ENCODE measurements at places on chromosomes 3 and 15.
A peak's percentile ranks its signal among the peaks of the same experiment; 100 is the strongest.

GRCh38 chr3:134437211-134437752, 48.5 kb downstream of the ANAPC13 start:
- no peak for DNase-seq

GRCh38 chr3:171789759-171790505, 20.4 kb downstream of the PLD1 start:
- no peak for DNase-seq

DNA sequence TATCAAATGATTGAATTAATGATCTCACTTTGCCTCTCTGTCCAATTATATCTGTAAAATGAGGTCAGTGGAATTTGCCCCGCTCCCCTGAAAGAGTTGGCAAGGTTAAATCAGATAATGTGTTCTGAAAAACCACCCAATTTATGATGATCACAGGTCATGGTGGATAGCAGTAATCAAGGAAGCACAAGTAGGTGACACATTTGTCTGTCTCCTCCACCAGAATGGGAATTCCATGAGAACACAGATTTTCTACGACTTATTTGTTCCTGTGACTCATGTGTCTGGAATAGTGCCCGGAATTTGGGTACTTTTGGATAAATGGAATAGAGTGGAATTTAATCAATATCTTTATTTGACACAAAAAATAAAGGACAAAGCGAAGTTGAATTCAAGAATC, 220.9 kb upstream of the SUCLG2 start:
- DNase-seq = no peak

- DNase-seq = no peak
Observed at GRCh38 chr15:33440900-33441299, 130.1 kb downstream of the RYR3 start.

DNA sequence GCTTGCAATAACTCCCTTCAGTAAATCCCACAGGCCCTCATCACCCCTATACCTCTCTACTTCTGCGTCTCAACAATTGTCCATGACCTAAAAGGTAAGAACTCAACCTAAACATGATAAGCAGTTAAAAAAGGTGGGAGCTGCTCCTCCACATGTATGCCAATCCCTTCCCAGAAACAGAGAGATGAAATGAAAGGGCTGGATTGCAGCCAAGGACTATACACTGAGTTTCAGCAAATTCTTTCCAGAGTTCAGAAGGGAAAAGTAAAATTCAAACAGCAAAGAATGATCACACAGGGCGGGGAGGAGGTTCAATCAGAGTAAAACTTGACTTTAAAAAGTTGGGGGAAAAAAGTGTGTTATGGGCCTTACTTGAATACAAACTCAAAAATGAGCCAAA, 27.5 kb downstream of the PLOD2 start:
- no peak for DNase-seq

- DNase-seq = no peak
Observed at GRCh38 chr3:71443332-71443731, 140.2 kb downstream of the FOXP1 start.

DNA sequence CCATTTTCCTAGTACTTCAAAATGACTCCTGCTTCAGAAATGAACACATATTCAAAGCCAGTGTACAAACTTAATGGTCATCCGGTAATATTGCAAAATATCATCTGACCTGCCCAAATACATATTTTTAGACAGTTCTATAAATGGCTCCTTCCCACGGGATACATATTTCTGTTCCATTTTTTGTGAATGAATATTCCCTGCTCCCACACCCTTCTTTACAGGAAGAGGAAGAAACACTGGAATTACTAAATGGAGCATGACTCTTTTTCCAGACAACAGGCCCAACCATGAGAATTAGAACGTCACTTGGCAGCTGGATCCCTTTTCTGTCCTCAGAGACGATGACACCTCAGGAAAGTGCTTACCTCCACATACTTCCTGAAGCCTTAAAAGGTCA, 38.0 kb upstream of the CBLB start:
- DNase-seq = no peak

- DNase-seq = peak; percentile 8
Observed at GRCh38 chr3:46566040-46566641, at the start of gene LRRC2. Gene LRRC2 (minus strand): TSS chr3:46566302. CDS start chr3:46551591, 14,711 bp downstream.

DNA sequence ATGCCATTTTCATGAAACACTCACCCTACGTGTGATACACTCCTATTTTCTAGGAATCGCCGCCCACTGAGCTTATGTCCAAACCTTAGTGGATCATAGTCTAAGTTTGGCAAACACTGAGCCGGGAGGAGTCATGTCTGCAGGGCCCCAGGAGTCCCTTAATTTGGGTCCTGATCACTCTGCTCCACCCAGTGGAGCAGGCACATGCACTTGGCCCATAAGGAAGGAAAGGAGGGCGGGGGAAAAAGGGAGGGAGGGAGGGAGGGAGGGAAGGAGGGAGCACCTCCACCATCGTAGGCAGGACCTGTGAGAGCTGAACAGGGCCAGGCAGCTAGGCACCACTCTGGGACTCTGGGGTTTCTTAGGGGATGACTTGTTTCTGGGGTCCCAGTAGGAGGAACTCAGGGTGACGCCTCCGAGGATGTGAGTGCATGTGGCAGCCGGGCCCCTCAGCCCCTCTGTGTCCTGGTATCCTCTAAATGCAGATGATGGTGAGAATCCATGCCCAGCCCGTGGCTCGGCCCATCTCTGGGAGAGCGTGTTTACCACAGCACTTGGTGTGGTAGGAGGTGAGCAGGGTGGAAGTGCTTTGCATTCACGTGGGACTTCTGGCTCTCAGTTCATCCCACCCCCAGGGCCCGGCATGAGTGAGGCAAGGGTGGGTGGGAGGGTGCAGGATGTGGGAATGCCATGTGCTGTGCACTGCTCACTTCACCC, 109.4 kb downstream of the KLF13 start:
- DNase-seq = no peak

DNA sequence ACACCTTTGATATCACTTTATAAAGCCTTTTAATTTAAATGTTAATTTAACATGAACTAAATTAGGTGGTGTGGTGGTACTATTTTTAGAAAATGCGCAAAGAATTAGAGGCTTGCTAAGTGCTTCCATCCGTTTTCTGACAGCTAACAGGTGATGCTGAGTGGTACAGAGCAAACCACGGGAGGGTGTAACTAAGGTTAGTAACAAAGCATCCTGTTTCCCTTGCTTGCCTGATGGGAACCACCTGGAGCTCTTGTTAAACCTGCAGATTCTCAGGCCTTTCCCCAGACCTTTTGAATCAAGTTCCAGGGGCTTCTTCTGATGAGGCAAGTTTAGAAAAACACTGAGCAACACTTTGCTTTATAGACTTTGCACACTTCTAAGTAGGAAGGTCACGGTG, 101.0 kb downstream of the ATG7 start:
- DNase-seq = no peak

GRCh38 chr15:39538936-39539335, 41.9 kb upstream of the THBS1 start:
- no peak for DNase-seq

- DNase-seq = peak; percentile 79
Observed at GRCh38 chr3:99753268-99753975, 64.2 kb upstream of the CMSS1 start.

GRCh38 chr3:154120961-154121700, at the start of gene ARHGEF26:
Gene ARHGEF26 (plus strand): TSS chr3:154121390. CDS start chr3:154121993, 603 bp downstream.
- DNase-seq = peak; percentile 41

- DNase-seq = no peak
Observed at GRCh38 chr3:6452974-6453373, 407.9 kb upstream of the GRM7 start.

- no peak for DNase-seq
Observed at GRCh38 chr3:46455231-46456115, 9.2 kb downstream of the LTF start.

- DNase-seq = no peak
Observed at GRCh38 chr15:63434576-63435186, 53.0 kb upstream of the CA12 start.

DNA sequence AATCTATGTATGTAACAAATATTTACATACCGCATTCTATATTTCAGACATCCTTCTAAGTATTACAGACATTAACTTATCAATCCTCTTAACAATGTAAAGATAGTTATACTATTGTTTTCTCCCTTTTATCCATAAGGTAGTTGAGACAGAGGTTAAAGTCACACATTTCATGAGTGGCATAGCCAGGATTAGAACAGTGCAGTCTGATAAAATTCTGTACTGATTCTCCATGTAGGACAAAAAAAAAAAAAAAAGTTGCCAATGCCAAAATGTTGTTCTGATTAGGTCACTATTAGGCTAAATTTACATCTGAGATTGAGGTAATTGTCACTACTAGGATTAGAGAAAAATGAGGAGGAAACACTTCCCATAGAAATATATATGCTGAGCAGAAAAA, 629.2 kb downstream of the OTOL1 start:
- no peak for DNase-seq

- DNase-seq = no peak
Observed at GRCh38 chr3:151796105-151796680, 17.7 kb upstream of the AADAC start.

DNA sequence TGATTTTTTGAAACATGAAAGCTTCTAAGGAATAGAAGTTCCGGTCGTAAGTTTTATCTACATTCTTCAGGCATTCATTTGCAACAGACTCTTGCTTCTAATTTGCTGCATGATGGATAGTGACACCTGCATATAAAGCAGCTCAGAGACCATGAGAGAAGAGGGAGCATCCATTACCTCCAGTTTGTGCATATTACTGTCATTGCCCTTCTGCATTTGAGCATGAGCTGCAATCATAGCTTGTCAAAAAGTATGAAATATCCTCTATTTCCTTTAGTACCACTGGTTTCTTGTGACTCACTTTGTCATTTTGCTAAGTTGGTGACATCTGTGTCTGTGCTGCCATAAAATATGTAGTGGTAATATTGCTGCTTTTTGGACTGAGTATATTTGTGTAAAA, 160.1 kb upstream of the STAC start:
- no peak for DNase-seq

- peak; percentile 45 for DNase-seq
Observed at GRCh38 chr3:187954873-187955586, 198.9 kb upstream of the LPP start.

DNA sequence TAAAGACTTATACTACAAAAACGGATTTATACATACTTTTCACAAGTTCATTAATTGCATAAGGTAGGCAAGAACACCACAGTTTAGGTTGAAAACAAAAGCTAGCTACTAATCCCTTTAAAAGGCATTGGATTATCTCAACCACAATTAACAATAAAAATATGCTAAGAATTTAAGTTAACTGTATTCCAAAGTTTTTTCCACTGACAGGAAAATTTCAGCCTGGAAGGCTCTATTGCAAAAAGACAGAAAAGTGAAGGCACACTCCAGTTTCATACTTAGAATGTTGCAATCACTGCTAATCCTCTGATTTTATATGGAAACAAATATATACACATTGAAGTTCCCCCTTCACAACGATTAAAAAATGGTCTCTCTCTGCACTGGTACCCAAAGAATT, 71.5 kb downstream of the TJP1 start:
- DNase-seq = no peak

DNA sequence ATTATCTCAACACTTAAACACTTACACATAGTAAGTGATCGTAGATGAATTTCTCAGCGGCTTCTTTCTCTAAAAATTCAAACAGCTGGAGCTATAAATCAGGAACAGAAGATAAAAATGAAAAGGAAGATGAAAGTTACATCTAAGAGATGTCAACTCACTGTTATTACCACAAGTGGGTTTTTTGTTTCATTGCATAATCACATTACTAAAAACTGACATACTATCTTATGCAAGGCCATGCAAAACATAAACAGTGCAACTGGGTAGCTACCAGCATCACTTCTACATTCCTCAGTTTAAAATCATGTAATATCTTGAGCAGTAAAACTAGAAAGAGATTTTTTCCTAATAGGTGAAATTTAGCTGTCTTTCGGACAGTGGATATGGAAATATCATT, 14.9 kb downstream of the MINDY4B start:
- DNase-seq = no peak

GRCh38 chr3:58572013-58572633, 5.1 kb downstream of the FAM107A start:
- peak; percentile 88 for DNase-seq

GRCh38 chr15:59196416-59196815, 10.2 kb upstream of the LDHAL6B start:
- DNase-seq = no peak

DNA sequence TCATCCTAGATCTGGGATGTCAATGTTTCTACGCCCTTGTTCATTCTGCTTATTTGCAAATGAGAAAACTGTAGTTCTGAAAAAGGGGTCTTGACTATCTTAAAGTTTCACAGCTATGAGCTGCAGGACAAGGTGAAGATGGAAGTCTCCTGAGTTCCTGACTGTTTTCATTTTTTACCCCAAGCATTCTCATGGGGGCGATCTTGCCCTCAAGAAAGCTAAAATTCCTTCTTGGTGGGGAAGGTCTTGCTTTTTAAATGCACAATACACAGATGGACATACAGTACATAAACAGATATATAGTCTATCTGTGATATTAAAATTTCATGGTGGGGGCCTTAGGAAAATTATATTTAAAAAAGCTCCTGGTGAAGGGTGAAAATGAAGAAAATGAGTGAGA, 32.4 kb downstream of the MASP1 start:
- no peak for DNase-seq

- DNase-seq = no peak
Observed at GRCh38 chr3:129231331-129232119, 17.9 kb upstream of the COPG1 start.

GRCh38 chr15:75025548-75026260, 2.3 kb downstream of the PPCDC start:
- DNase-seq = no peak

GRCh38 chr3:68666429-68667136, 265.8 kb downstream of the TAFA4 start:
- no peak for DNase-seq

DNA sequence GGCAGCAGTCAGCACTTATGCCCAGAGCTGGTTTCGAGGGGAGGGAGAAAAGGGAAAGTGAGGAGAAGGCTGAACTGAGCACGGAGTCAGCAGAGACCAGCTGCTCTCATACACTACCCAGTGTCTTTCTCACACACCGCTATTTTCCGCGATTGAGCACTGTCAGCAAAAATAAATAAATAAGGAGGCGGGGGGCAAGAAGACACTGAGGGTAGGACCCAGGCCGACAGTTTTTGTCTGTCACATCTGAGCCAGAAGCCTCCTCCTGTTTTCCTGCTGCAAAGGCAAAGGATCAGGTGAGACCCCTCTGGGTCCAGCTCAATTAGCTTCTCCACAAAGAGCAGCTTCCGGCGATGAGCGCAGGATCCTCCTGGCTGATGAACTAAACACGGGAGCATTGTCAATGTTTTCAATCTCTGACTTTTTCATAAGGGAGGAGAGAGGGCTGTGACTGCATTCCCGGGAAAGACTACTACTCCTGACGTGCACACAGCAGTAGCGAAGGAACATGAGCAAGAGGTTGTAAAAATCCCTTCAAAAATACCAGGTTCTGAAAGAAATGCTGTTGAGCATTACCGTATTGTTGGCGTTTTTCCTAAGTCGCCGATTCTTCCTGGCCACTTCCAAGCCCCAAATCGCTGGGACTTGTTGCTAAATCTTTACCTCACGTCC, 1.3 kb downstream of the FRMD5 start:
- DNase-seq = no peak

GRCh38 chr3:123148772-123149171, 53.0 kb upstream of the SEC22A start:
- no peak for DNase-seq

GRCh38 chr3:116051040-116051439, 394.2 kb downstream of the LSAMP start:
- DNase-seq = no peak

- no peak for DNase-seq
Observed at GRCh38 chr3:73498764-73499622, 125.7 kb downstream of the PDZRN3 start.

GRCh38 chr3:39639344-39640236, 169.8 kb upstream of the MYRIP start:
- peak; percentile 83 for DNase-seq

Measured in astrocyte of the cerebellum (primary cell).